Choroid plexus epithelial cell (primary cell): ENCODE measurements at places on chromosomes 4 and X.

GRCh38 chr4:996997-997374 lies 3.8 kb upstream of the SLC26A1 start:
- no peak for DNase-seq

DNA sequence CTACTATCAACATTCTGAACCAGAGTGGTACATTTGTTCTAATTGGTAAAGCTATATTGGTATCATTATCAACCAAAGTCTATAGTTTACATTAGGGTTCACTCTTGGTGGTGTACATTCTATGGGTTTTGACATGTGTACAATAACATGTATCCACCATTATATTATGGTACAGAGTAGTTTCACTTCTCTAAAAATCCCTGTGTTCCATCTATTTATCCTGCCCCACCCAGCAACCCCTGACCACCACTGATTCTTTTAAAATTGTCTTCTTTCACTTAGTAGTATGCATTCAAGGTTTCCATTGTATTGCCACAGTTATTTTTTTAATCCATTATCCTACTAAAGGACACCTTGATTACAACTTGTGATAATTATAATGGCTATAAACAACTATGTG lies 15.3 kb upstream of the TMPRSS11D start:
- DNase-seq = no peak

- no peak for DNase-seq
Measured at GRCh38 chr4:17188547-17189400, 290.3 kb upstream of the LDB2 start.

DNA sequence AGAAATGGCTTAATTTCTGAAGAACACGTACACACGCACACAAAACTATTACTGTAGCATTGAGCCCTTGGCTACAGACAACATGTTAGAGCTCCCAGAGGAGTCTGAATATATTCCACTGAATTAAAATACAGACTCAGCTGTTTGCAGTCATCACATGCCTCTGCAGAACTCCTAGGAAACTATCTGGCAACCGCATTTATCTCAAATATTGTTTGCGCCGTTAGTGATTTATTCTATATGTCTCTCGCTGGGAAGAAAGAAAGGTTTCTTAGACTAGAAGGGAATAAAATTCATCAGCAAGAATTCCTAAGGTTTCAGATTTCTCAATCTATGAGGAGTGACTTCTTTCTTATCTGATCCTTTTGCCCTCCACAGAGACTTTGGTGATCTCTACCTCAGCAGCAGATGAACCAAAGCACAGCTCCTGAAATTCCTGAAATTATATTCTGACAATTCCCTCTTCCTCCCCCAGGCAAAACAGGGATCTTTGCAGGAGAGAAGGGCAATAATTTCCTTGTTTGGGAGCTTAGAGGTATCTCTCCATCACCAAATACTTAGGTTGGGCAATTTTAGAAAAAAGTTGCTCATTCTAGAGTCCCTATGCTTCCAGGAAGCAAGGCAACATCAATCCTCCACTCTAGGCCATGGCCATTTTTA lies 199.2 kb downstream of the APBB2 start:
- no peak for DNase-seq

DNA sequence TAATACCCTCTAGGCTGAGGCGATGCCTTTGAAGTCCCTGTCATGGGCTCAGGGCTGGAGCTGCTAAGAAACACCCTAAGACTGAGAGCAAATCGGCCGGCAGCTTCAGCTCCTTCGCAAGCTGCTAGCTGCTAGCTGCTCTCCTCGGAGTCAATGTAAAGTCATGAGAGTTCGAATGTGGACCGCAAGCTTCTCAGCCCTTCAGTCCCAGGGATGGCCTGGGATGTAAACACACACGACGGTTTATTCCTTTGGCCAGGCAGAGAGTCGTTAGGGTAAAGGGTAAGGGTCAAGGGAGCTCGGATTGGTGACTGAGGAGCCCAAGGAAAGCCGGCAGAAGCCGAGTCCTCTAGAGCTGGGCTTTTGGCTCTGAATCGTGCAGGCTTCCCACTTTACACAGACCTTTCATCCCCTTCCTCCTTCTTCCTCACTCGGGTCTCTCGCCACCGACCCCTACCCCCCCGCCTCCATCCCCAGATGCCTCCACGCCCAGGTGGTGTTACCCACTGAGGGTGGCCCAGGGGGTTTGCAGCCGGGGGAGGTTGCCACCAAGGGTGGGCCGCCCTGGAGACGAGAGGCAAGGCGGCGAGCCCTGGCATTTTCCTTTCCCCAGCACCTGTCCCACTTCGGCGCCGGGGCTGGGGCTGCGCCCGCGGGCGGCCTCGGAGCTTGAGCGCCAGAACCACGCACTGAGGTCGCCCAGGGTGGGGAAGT lies 3.1 kb upstream of the BCORL1 start:
- DNase-seq = peak; percentile 20

DNA sequence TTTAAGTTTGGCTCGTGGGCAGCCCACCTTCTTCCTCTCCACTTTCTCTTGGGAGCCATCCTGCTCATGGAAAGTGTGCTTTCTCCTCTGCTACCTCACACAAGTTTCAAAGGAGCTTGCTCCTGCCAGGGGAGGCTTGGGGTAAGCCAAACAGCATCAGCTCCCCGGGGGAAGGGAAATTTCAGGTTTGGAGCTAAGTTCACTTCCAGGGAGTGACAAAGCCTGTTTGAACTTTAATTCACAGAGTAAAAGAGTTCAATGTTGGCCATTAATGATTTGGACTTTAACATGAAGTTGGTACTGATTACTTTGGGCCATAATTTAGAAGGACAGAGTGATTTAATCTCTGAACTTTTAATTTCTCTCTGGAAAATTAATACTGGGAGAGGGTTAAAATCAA lies 4.7 kb upstream of the PGRMC2 start:
- no peak for DNase-seq

- DNase-seq = peak; percentile 66
Measured at GRCh38 chrX:32530802-32531403, 680.4 kb downstream of the DMD start.

DNA sequence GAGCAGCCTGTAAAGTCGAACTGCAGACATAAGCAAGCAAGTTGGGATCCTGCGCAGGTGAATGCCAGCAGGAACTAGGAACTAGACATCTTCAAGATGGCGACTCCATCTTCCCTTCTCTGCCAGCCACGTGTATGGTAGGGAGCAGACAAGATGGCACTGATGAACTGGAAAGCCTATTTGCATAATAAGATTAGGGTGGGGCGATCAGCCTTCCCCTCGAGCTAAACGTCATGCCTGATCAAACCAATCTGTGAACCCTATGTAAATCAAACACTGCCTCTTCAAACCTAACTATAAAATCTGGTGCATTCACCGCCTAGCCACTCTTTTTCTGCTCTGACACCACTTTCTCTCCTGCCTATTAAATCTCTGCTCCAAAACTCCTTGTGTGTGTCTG lies 28.1 kb upstream of the LGI2 start:
- DNase-seq = no peak

GRCh38 chr4:4750187-4750586 lies 109.3 kb upstream of the MSX1 start:
- DNase-seq = no peak

- no peak for DNase-seq
Measured at GRCh38 chr4:140247237-140247636, 93.3 kb upstream of the MAML3 start.

DNA sequence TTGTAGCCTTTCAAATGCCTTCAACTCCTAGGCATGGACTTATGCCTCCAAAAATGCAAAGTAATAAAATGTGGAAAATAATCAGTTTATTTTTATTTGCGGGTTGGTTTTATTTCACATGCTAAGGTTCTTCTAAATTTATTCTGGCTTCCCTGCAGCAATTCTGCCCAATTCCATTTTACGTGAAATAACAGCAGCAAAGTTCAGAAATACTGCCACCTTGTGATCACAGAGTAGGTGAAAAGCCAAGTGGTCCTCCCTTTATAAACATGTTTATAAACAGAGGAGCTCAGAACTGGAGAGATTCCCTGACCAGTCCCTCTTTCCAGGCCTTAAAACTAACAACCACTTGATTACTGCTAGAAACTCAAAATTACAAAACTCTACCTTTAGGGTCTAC lies 14.7 kb upstream of the DCHS2 start:
- peak; percentile 69 for DNase-seq

DNA sequence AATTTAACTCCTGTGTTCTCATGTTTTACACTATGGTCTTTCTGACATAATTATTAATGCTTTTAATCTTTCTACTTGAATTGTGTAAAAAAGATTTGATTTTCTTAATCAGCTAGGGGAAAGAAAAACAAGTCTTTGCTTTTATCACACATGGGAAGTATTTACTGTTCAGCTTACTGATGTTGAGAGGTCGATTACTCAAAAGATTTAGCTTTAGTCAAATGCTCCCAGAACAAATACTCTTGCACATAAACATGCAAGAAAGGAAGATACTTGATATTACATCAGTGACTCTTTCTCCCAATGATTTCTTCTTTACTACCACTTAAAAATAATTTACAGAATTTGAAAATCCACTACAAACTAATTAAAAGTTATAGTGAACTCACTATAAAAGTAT lies 198.3 kb upstream of the FAT4 start:
- DNase-seq = peak; percentile 23

DNA sequence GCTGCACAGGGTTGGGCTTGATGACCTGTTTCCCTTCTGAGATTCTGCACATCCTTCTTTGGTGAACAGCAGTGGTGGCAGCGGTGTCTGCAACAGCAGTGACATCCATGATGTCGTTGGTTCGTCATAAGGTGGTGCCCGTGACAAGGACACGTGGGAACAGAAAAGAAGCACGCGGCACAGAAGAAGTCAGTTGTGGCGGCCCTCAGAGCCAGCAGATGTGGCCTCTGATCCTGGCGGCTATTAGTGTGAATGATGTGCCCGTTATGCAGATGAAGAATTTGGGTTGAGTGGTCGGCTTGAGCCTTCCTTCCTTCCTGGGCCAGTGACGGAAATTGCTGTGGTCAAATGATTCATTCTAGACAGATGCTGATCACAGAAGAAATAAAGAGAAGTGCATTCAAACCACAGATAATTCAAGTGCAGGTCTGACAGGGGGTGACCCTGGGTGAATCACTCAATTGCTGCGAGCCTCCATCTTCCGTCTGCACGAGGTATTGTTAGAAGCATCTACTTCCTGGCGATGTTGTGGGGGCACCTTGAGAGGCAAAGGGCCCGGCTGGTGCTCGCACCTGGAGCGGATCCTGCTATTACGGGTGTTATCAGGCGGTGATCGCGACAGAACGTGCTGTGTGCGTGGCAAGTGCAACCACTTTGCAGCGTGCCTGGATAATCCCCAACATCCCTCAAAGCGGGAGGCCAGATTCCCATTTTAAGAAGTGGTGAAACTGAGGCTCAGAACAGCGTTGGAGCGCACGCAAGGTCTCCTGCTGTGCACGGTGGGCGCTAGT lies 215.2 kb upstream of the PSAPL1 start:
- DNase-seq = peak; percentile 92

DNA sequence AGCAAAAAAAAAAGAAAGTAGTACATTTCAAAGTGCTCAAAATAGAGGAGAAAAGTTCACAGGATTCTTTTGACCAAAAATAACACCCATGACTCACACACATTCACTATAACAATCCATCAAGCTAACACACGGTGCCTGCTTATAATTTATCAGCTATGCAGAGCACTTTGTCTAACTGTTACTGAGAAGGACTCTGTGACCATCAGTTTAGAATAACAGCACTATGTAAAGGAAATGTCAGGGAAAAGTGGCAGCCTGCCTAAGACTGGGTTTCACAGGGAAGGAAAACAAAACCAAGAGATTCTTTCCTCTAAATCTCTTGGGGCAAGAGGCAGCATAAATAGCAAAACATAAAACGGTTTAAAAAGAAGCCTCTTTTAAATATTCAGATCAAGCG lies 54.8 kb downstream of the CCDC149 start:
- DNase-seq = peak; percentile 66

GRCh38 chr4:158836002-158836369 lies 67.2 kb downstream of the FNIP2 start:
- peak; percentile 59 for DNase-seq

GRCh38 chr4:143513314-143514168 lies at the start of gene SMARCA5:
Gene SMARCA5, plus strand, starts transcription at chr4:143513702. Its CDS starts 223 bp downstream, at chr4:143513925.
- peak; percentile 99 for DNase-seq

- DNase-seq = no peak
Measured at GRCh38 chrX:6407542-6407941, 127.4 kb downstream of the VCX3A start.

DNA sequence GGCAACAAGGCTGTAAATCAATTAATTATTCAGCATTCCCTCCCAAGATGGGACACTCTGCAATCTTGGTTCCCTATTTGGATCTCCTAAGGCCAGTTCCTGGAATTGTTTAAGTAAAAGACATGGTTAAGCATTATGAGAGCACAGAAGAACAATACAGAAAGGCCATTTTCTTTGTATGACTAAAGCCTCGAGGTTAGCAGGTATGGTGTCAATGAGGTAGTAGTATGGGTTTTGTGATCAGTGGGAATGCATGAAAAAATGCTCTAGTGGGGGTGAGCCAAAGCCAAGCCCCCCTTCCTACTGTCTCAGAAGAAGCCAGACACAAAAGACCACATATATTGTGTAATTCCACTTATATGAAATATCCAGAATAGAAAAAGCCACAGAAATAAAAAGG lies 61.7 kb upstream of the S100G start:
- no peak for DNase-seq

GRCh38 chrX:102934624-102935023 lies 2.4 kb upstream of the RAB40AL start:
- DNase-seq = peak; percentile 40

DNA sequence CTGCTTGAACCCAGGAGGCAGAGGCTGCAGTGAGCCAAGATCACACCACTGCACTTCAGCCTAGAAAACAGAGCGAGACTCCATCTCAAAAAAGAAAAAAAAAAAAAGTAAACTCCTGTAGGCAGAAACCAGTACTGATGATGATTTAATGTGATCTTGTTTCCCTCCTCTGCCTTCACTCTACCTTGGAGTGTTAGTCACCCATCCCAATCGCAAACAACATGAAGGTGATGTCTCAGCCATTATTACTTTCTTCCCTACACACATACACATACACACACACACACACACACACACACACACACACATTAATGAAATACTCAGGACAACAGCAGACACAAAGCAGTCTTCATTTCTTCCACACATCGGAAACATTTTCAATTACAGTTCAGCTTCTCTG lies 15.6 kb downstream of the XKRX start:
- DNase-seq = no peak

DNA sequence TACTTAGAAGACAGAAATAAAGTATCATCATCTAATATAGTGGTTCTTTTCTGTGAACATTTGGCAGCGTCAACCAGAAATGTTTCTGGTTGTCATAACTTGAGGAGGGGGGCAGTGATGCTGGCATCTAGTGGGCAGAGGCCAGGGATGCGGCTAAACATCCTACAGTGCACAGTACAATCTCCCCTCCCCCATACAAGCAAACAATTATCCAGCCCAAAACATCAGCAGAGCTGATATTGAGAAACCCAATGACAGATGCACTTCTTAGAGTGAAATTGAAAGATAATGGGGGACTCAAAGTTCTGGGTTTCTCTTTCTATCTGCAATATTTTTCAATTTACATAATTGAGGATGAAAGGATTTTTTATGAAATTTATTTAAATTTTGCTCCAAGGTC lies 1.9 kb upstream of the EIF1AX start:
- DNase-seq = no peak

DNA sequence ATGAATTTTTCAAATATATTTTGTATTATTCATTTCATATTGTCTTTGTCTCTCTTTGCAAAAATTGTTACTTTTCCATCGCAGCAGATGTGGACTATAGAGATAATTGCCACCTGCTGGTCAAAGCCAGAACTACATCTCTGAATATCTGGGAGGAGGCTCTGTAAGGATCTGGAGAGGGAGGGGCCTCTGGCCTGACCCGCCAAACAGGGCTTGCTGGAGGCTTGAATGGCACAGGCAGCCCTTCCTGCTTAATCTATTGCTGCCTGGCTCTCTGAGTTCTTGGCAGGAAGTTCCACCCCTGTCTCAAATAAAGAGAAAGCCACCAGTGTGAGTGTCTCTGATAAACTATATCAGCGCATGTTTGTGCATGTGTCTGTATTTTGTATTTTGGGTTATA lies 132.4 kb downstream of the ZMAT1 start:
- DNase-seq = peak; percentile 92
